ENCODE measurements at places on chromosomes 12 and 14.

DNA sequence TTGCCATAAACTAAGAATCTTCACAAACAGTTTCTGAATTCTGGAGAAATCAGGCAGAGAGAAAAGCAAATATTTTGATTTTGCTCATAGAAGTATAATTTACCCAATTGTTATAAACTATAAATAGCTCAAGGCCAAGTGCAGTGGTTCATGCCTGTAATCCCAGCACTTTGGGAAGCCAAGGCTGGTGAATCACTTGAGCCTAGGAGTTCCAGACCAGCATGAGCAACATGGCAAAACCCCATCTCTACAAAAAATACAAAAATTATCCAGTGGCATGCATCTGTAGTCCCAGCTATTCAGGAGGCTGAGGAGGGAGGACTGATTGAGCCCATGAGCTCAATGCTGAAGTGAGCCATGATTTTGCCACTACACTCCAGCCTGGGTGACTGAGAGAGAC is 19.6 kb upstream of the MMP19 start:
- no peak for DNase-seq

GRCh38 chr12:18808221-18808620 is 70.3 kb downstream of the CAPZA3 start:
- no peak for DNase-seq

- DNase-seq, result no peak
Observed at GRCh38 chr12:94460616-94460959, 921 bp upstream of the CEP83 start.

DNA sequence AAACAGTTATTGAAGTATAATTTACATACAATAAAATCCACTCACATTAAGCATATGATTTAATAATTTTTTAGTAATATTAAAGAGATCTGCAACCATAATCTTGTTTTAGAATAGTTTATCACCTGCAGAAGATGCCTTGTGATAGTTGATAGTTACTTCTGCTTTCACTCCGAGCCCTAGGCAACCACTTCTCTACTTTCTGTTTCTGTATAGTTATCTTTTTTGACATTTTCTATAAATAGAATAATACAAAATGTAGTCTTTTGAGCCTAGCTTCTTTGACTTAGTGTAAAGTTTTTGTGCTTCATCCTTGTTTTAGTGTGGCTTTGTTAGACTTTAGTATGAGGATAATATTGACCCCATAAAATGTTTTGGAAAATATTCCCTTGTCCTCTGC is 111.0 kb downstream of the MNAT1 start:
- DNase-seq, result no peak

DNA sequence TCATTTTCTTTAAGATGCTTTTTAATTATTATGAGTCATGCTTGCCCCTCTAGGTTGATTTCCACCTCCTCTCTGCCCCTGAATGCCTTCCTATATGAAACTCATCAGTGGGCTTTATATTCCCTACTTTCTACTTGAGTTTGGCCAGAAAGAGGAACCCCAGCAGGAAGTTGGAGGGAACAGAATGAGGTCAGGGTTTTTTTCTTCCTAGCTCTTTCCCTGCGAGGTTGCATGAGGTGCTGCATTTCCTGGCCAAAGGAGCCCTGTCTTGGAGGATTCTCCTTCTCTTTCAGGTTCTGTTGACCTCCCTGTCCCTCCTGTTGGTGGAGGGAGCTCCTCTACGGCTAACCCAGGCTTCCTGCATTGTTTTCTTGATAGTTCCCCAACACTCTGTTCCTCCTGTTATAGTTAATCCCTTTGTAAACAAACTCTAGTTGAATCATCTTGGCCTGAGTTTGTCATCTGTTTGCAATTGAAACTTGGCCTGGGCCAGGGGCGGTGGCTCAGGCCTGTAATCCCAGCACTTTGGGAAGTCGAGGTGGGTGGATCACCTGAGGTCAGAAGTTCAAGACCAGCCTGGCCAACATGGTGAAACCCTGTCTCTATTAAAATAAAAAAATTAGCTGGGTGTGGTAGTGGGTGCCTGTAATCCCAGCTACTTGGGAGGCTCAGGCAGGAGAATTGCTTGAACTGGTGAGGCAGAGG is 15.3 kb upstream of the SPIC start:
- no peak for DNase-seq

DNA sequence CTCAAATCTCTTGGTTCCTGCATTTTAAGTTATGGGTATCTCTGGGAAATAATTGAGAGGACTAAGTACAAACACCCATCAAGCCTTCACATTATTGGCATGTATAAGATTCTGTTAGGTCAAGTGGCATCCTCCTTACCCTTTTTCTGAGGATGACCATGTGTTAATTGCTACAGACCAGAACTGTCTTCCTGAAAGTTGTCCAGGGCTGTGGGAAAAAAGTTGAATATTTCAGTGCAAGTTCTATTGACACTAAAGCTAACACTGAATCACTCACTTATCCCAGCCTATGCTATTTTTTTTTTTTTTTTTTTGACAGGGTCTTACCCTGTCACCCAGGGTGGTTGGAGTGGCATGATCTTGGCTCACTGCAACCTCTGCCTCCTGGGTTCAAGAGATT is 130.1 kb upstream of the HIF1A start:
- no peak for DNase-seq

- DNase-seq, result no peak
Observed at GRCh38 chr12:32864731-32865130, 31.8 kb downstream of the PKP2 start.

- DNase-seq, result peak; percentile 24
Observed at GRCh38 chr12:104790296-104791125, 167.6 kb downstream of the SLC41A2 start.

- no peak for DNase-seq
Observed at GRCh38 chr12:46246021-46246700, 22.7 kb downstream of the SLC38A1 start.

DNA sequence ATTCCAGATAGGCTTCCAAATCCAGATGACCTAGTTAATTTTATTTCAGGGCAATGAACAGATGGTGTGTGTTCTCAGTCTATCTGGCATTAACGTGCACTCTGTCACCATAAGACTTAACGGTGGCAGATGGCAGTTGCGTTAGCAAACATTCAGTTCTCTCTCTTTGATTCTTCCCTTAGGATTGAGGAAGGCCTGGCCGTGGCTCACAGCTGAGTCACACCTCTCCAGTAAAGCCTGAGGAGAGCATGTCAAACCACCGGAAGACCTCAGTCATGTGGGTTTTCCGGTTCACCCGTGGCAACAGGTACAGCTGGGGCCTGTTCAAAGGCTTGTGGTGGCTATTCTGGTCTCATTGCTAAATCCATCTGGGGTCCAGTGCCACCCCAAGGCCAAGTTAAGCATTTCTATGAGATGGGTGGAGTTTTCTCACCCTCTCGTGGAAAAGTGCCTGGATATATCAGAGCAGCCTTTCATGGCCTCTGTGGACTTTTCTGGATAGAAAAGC is 545.1 kb upstream of the ATP2B1 start:
- peak; percentile 33 for DNase-seq

- peak; percentile 66 for DNase-seq
Observed at GRCh38 chr12:19273482-19274330, 144.2 kb downstream of the PLEKHA5 start.

DNA sequence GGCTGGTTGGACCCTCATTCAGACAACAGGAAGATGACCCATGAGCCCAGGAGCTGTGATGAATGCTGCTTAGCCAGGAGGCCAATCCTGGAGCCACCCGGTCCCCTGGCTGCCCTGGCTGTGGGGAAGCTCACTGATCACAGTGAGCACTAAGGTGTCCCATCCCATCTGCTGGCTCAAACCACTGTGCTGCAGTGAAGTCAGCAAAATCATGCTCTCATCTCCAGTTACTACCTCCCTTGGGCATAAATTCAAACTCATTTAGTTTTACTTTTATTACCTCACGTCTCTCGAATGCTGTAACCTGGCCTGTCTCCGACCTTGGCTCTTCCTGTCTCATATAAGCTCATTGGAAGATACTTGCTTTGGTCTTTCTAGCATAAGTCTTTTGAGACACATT is 112.4 kb downstream of the APAF1 start:
- DNase-seq, result no peak

GRCh38 chr14:53962953-53963319 is 6.3 kb upstream of the BMP4 start:
- no peak for DNase-seq

DNA sequence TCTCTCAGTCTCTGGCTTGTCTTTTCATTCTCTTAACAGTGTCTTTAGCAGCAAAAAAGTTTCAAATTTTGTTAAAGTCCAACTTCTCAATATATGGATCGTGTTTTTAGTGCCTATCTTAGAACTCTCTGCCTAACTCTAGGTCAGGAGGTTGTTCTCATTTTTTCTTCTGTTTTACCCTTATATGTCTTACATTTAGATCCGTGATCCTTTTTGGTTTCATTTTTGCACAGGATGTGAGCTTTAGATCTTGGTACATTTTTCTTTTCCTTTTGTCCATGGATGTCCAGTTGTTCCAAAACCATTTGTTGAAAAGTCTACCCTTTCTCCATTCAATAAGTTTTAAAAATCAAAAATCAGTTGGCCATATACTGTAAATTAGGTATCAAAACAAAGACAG is 6.8 kb downstream of the VRK1 start:
- no peak for DNase-seq
